ENCODE measurements at places on chromosomes 13 and 19.

DNA sequence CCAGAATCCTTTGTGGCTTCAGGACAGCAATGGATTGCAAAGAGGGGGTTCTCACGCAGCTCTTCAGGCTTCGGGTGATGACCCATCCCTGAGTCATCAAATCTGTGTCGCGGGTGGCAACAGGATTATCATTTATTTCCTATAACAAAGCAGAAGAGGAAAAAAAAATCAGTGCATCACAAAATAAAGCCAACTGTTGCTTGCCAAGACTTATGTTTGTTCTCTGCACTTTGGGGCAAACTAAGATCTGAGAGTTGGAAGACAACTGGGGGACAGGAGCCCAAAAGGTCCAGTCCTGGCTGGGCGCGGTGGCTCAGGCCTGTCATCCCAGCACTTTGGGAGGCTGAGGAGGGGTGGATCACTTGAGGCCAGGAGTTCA, 6.4 kb downstream of the GNA15 start:
- H3K27ac ChIP-seq = peak overlapping the region; percentile 94
- peak; percentile 77 for DNase-seq
- H3K4me1 ChIP-seq = peaks cover 6% of the 10 kb centered on the region
- no peaks in the 10 kb centered on the region for H3K27me3 ChIP-seq
- H3K36me3 ChIP-seq = no peaks in the 10 kb centered on the region
- no peak overlapping the region for H3K4me3 ChIP-seq

- no peaks in the 10 kb centered on the region for H3K36me3 ChIP-seq
- H3K4me1 ChIP-seq = no peaks in the 10 kb centered on the region
- DNase-seq = no peak
- no peak overlapping the region for H3K4me3 ChIP-seq
- no peaks in the 10 kb centered on the region for H3K27me3 ChIP-seq
- H3K27ac ChIP-seq = no peak overlapping the region
Observed at GRCh38 chr19:19602713-19603324, 15.7 kb downstream of the PBX4 start.

DNA sequence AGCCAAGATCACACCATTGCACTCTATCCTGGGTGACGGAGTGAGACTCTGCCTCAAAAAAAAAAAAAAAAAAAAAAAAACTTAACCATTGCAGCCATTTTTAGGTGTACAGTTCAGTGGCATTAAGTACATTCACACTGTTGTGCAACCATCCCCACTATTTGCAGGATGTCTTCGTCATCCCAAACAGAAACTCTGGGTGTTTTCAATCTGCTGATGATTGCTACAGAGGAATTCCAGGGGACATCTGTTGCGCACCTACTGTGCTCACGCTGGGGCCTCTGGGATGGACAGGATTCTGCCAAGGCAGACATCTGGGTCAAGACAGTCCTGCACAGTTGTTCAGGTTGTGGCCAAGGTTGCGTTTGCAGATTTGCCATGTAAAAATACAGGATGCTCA, 2.4 kb upstream of the APOC4 start:
- H3K4me3 ChIP-seq = no peak overlapping the region
- no peaks in the 10 kb centered on the region for H3K4me1 ChIP-seq
- no peak for DNase-seq
- H3K27ac ChIP-seq = no peak overlapping the region

- H3K36me3 ChIP-seq = peaks cover 21% of the 10 kb centered on the region
Observed at GRCh38 chr13:28666897-28667488, 8.1 kb downstream of the POMP start.

Measured in fibroblast of lung (primary cell).